ENCODE measurements at places on chromosomes 11 and 22. TPM values are rescaled to one million over a fixed set of nuclear protein-coding genes. Genes with fewer than 3 reads are reported as not detected.

- no peak for DNase-seq
Measured at GRCh38 chr11:26665946-26666345, 55.9 kb downstream of the SLC5A12 start.

DNA sequence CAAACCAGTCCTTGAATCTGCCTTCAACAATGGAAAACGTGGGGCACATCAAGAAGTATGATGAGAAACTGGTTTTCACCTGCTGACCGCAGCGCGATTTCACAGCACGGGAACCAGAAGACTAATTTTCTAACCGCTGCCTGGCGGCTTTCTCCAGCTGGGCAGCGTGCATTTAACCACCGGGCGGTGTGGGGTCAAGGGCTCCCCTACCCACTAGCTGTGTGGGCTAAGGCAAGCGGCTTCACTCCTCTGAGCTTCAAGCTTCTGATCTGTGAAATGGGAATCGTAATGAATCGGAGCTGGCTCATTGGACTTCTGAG, 4.2 kb downstream of the SHANK2 start:
- no peak for DNase-seq

DNA sequence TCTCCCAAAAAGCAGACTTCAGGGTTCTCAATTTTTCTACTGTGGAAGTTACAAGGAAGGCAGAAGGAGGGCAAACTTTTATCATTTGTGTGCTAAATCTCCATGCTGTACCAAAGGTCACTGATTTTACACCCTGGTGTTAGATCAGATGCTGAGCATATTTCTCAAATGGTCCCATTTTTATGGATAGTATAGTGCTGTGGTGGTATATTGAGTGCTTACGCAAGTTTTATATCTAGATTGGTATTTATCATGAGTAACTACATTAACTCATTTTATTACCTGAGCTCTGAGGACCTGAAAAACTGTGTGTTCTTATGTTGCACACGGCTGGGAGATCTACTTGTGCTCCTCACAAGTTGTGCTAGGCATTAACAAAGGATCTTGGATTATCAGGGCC, 75.1 kb downstream of the PRR5L start:
- no peak for DNase-seq

- no peak for DNase-seq
Measured at GRCh38 chr22:46042786-46043185, 65.8 kb upstream of the WNT7B start.

CYB5R3 gene
- 64.2 TPM for total RNA-seq
